Activated CD4-positive, alpha-beta T cell treated with anti-CD3 and anti-CD28 coated beads, Interleukin-10, Interleukin-2, amounts not matched to agents 100 ng/mL and 50 ng/mL, durations not matched to agents 16 hours and 8 hours (primary cell): ENCODE measurements at places on chromosomes 1 and 21.

- DNase-seq: no peak
Observed at GRCh38 chr1:41500378-41500777, 15.9 kb upstream of the EDN2 start.

DNA sequence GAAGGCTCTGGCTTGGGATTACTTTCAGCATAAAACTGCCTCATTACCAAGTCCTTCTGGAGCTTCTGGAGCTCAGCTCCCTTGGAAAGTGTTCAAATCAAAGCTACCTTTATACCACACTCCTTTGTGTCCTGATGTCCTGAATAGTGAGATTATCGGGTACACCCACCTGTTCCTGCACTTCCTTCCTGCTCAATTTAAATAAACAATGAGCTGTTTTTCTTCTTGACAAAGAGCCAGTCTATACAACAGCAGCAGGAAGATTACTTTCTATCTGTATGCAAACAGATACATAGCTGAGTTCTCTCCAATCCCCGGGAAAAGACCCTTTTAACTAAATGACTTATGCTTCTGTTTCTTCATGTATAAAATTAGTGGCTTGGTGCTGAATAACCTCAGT is 258.0 kb upstream of the FMN2 start:
- DNase-seq: no peak

GRCh38 chr21:17679002-17679600 is 66.4 kb upstream of the BTG3 start:
- DNase-seq: peak; percentile 73

DNA sequence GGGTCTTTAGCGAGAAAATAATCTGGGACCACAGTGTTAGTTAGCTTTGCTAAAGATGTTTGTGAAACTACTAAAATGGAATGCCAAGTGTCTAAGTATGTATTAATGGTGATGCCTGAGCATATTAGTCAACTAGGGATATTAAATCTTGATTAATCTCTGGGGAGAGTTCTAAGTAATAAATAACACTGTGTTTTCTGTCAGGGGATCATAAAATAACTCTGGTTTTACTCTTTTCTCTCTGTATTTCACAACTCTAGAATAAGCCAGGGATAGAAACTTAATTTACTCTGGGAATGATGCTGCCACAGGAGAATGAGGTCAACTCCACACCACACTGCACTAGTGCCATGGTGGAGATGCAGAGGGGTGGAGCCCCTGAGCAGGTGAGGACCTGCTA is 399.2 kb downstream of the PTBP2 start:
- no peak for DNase-seq

DNA sequence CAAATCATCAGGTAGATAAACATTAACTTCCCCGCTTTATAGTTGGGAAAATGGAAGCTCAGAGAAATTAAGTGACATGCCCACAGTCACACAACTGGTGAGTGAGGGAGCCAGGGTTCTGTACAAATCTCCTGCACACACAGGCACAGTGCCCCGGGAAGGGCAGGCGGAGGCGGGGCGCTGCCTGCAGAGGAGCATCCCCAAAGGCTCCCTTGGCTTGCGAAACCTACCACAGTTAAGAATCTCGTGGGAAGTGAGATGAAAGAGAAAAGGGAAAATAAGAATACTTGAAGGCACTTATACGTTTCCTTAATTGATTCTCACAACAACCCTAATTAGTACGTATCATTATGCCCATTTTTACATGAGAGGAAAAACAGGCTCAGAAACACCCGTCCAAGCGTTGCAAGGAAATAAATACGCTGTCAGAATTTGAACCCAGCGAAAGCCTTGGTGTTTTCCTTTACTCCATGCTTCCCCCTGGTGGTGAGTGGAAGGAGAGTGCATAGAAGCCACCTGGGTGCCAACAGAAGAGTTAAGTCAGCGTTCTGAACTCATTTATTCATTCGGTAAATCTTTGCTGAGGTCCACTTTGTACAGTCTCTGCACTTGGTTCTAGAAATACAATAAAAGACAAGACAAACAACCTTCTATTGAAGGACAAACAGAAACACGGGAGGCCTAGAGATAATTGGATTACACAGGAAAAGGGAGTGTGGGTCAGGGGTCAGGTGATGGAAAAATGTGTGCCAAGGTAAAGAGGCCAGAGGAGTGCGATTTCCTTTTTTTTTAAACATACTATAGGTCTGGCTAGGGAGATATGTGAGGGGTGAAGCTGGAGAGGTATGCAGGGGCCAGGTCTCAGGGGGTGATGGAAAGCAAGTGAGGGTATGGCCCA is 28.4 kb downstream of the ACP6 start:
- peak; percentile 76 for DNase-seq

GRCh38 chr21:42388740-42389448 is 7.0 kb downstream of the TMPRSS3 start:
- peak; percentile 34 for DNase-seq

DNA sequence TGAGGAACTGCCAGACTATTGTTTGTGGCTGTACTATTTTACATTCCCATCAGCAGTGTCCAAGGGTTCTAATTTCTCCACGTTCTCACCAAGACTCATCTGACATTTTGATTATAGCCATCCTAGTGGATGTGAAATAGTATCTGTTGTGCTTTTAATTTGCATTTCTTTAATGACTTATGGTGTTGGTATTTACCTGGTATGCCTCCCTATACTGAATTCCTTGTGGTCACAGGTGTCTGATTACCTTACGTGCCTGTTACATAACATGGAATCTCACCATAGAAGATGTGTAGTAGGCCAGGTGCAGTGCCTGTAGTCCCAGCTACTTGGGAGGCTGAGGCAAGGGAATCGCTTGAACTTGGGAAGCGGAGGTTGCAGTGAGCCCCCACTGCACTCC is 13.5 kb downstream of the ZYG11A start:
- DNase-seq: no peak

DNA sequence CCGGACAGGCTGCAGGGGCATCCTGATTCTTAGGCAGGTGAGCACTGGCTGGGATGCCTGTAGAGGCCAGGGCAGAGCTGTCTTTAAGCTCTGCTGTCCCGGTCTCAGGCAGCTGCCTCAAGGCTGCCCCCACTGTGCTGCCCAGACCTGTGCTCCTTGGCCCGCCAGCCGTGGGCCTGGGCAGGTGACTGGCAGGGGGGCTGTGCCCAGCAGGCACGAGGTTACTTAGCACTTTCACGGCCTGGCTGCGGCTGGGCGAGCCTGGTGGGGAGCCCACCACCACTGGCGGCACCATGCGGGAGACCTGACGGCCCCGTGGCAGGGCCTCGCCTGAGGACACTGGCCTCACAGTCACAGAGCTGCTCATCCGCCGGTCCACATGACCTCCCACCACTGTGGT is 8.2 kb downstream of the CRYBG2 start:
- no peak for DNase-seq

DNA sequence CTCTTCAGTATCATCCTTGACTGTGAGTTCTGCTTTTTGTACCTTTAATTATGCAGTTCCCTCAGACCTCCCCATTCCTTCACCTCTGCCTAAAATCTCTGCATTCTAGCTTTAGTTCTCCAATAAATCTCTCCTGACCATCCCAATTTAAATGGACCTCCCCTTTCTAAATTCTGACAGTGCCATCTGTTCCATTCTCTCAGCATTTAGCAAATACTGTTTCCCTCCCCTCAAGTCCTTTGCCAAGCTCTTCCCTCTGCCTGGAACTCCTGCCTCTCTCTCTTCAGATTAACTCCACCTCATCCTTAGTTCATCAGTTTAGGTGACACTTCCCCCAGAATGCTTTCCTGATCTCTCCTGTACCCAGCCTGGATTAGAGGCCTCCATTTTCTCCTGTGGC is 54.0 kb upstream of the JUN start:
- no peak for DNase-seq

DNA sequence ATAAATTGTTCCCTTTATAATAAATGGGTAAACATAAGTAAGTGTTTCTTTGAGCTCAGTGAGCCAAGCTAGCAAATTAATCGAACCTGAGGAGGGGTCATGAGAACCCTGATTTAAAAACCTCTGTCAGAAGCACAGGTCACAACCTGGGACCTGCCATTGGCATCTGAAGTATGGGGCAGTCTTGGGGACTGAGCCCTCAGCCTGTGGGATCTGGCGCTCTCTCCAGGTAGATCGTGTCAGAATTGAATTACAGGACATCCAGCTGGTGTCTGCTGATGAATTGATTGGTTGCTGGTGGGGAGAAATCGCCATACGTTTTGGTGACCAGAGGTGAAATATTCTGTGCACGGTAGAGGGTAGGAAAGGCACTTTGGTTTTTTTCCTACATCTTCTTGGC is 17.5 kb downstream of the UCK2 start:
- no peak for DNase-seq

GRCh38 chr1:93102142-93102541 is 23.1 kb downstream of the MTF2 start:
- DNase-seq: no peak

DNA sequence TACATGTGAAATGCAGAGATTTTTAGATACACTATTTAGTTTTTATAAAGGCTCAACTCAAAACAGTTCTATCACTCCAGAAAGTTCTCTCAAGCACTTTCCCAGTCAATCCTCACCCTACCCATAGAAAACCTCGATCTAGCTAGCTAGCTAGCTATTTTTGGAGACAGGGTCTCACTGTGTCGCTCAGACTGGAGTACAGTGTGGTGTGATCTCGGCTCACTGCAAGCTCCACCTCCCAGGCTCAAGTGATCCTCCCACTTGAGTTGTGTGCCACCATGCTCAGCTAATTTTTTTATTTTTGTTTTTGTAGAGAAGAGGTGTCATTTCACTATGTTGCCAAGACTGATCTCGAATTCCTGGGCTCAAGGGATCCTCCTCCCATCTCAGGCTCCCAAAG is 236.9 kb downstream of the RERE start:
- DNase-seq: no peak

DNA sequence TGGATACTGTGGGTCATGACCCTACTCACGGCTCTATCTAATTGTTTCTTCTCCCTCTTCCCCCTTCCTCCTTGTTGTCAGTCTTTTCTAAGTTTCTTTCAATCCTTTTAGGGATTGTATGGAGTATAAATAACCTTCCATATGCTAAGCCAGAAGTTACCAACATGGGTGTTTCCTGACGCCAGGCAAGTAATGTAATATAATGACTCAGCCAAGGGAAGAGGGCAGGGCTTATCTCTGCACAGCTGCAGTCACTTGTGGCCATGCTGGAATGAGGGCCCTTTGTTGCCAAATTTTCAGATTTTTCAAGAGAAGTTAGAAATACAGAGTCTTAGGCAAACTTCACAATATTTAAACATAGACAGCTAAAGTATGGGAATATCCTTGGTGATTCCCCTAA is 194.6 kb downstream of the ST6GALNAC3 start:
- peak; percentile 62 for DNase-seq

DNA sequence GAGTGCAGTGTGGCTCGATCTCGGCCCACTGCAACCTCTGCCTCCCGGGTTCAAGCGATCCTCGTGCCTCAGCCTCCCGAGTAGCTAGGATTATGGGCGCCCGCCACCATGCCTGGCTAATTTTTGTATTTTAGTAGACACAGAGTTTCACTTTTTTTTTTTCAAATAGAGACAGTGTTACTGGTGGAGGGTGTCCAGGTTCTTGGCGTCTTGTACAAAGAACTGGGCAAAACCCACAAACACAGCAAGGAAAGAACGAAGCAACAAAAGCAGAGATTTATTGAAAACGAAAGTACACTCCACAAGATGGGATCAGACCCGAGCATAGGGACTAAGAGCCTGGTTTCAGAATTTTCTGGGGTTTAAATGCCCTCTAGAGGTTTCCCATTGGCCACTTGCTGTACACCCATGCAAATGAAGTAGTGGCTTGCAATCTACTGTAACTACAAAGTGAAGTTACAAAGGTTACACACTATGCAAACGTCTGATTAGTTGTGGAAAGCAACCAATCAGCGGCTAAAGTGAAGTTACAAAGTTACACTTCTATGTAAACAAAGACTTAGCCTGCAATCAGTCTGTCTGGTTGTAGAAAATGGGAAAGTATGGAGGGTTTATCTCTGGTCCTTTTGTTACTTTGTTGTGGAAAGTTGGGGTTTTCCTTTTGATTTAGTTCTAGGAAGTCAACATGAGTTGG is 199.1 kb downstream of the DYRK1A start:
- no peak for DNase-seq

DNA sequence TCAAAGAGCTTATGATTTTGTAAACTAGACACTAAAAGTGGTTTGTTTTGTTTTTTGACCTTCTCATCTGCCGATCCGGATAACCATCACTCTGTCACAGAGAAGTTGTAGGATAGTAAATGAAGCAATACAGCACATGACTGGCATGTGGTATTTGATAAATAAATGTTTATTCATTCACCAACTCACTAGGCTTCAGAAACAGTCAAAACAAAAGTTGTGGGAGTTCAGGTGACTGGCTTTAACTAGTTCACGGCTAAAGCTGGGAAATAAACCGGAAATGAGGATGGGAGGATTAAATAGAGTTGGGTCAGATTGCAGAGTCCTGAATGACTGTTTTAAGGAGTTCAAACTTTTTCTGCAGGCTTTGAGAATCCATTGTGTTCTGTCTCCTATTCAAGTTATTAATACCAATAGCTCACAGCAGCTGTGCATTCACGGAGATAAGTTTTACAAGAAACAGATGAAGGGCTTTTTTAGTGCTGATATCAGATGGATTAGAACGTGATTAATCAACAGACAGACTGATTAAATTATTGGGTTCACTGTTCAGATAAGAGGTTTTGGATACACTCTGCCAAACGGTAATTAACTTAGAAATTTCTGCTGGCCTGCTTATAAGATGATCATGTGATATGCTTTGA is 463.3 kb downstream of the DPYD start:
- no peak for DNase-seq

DNA sequence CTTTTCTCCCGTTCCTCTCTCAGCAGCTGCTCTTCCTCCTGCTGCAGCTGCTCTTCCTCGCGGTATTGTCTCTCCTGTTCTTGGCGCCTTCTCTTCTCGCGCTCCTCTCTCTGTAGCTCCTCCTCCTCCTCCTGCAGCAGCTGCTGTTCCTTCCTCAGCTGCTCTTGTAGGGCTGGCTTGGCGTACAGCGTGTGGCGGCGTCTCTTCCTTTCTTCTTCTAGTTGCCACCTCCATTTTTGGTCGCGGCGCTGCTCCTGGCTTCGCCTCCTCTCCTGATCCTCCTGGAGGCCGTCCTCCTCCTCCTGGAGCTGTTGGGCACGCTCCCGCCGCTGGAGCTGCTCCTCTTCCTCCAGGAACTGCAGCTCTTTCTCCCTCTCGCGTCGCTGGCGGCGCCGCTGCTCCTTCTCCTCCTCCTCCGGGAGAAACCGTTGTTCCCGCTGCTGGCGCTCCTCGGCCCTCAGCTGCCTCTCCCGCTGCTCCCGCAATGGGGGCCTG is 4.8 kb downstream of the TCHH start:
- DNase-seq: peak; percentile 49
